Right lung (tissue), 10 donors: ENCODE measurements at places on chromosomes 12 and 14. TPM values are rescaled to one million over a fixed set of nuclear protein-coding genes. Genes with fewer than 3 reads are reported as not detected.
A peak's percentile ranks its signal among the peaks of the same experiment; 100 is the strongest.

The TSPAN11 gene
- 12.6 TPM for polyA plus RNA-seq

The FAR2 gene
- polyA plus RNA-seq = 7.9 TPM

GRCh38 chr14:29800961-29801360 is 126.7 kb downstream of the PRKD1 start:
- no peak for DNase-seq

DNA sequence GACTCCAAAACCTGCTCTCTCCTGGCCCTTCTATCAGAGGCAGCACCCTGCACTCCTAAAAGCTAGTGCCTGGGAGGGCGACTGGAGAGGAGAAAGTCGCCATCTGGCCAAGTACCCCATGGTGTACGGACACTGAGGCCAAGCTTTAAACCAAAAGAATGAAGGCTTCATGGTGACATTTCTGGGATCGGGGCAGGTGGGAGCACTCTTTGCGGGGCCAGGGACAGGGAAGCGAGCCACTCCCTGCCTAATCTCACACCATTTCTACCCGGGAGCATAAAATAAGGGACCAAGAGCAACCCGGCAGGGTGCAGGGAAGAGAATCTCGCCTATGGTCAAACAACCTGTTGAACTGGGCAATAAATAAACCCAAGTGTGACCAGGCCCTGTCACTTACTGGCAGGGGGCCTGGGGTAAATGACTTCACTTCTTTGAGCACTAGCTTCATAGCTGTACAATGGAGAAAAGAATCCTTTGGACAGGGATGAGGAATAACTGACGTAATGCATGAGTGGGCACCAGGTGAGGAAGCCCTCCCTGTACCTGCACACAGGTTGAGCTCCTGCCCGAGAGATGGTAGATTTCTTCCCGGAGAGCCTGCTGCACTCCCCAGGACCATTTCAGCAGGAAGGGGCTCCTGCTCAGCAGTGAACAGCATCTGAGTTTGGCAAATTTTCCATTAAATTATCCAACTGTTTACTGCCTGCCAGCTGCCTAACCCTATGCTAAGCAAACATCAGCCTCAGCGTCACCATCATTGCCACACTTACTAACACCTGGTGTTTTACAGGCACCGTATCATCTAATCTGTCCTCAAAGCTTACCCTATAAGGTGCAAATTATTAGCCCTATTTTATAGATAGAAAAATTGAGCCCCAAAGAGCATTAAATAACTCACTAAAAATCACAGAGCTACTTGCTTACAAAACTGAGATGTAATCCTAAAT is 2.0 kb downstream of the SERPINA1 start:
- DNase-seq = no peak

The SERPINA12 gene
- not detected for polyA plus RNA-seq

The PRB2 gene
- polyA plus RNA-seq = not detected

The NOS1 gene
- polyA plus RNA-seq = 0.46 TPM

- no peak for DNase-seq
These were observed 18.8 kb downstream of the GNG2 start for GRCh38 chr14:51879170-51879569.

GRCh38 chr14:29222006-29222405 is 455.4 kb downstream of the FOXG1 start:
- no peak for DNase-seq

DNA sequence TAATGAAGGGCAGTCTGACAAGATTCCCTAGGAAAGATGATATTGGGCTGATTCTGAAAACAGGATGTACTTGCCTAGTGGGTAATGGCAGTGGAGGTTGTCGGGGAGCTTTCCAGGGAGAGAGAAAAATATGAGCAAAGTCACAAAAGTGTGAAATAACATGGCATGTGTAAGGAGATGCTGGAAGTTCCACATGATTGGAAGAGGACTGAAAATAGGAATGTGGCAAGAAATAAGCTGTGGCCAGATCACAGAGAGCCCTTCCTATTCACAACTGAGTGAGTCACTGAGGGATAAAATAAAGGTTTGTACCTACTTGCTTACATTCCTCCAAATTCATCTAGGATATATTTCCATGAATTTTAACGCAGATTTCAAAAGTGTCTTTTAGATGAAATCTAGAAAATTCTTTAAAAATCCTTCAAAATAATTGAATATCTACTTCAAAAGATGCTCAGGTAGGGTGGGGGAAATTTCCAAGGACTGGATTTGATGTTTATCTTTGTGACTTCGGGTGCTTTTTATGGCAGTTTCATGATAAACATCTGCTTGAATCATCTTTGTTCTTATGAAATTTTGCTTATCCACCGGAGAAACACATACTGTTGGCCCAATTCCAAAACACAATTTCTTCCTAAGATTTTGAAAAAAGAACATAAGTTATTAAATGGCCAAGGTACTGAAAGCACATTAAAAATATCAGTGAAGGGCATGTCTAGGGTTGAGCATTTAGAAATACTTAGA is 36.3 kb upstream of the SLC2A13 start:
- no peak for DNase-seq

- DNase-seq = no peak
These were observed 169.8 kb downstream of the PRKCH start for GRCh38 chr14:61491224-61491623.

The TDRD9 gene
- polyA plus RNA-seq = 1.6 TPM

The OVCH1 gene
- polyA plus RNA-seq = not detected

The C12orf50 gene
- 0.51 TPM for polyA plus RNA-seq

The ZFYVE21 gene
- 66.8 TPM for polyA plus RNA-seq

DNA sequence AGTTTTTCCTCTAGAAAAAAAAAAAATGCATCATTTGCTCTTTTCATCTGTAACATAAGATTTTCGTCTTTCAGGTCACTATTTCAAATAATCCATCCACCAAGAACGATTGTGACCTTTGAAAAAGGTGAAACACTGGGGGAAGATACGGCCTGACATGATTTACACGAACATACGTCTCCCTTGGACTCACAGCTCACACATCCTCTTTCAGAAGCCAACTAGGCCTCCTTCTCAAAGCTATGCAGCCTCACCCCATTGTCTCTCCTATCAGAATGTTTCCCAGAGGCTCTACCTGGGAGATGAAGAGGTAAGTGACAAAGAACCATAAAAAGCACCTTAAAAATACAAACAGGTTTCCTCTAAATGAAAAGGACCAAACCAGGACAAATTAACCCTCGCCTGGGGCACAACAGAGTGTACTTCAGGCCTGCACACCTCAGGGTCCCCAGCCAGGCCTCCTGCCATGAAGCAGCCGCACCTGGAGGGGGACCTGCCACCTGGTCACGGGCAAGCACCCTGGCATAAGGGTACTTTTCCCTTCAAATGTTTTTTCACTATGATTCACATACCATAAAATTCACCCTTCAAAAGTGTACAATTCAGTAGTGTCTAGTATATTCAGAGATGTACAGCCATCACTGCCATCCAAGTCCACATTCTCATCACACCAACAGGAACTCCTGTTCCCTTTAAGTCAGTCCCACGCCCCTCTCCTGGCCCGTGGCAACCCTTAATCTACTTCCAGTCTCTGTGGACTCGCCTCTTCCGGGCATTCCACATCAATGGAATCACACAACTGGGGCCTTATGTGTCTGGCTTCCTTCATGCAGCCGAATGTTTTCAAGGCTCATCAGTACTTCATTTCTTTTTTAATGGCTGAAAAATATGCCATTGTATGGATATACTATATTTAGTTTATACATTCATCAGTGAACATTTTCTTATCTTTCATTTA is 5.4 kb downstream of the SLC15A4 start:
- no peak for DNase-seq

- DNase-seq = no peak
These were observed 30.3 kb downstream of the EFCAB11 start for GRCh38 chr14:89924268-89924667.

The HOXC4 gene
- 3.2 TPM for polyA plus RNA-seq

DNA sequence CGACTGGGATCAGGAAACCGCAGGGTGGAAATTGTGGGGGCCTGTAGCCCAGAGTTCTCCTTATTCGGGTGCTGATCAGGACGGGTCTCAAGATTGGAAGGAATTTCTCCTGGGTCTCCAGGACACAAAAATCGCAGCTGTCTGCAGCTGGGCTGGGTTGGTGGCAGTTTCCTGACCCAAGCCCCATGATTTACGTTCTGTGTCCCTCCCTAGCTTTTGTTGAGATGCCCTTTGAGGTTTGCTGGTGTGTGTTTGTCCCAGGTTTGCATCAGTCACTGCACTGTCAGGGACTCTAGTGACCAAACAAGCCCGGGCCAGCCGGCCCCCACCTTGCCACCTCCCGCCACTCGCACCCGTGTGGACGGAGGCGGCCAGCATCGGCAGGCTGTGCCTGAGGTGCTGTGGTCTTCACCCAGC is 89.5 kb downstream of the FBXL14 start:
- DNase-seq = no peak

GRCh38 chr12:6423267-6424007 is 21.3 kb upstream of the CD27 start:
- peak; percentile 79 for DNase-seq

The KRT71 gene
- polyA plus RNA-seq = not detected

The AJUBA gene
- 40.6 TPM for polyA plus RNA-seq

DNA sequence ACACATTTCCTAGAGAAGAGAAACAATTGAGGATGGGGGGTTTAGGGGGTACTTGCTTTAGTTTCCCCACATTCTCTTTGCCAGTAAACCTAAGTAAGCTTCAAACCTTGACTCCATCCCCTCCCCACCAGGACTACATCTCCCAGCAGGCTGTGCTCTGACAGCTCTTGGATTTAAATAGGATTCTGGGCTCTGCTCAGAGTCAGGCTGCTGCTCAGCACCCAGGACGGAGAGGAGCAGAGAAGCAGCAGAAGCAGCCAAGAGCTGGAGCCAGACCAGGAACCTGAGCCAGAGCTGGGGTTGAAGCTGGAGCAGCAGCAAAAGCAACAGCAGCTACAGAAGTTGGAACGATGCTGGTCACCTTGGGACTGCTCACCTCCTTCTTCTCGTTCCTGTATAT is 20.6 kb downstream of the RDH12 start:
- DNase-seq = peak; percentile 30

GRCh38 chr14:34926552-34926951 is 51.4 kb upstream of the BAZ1A start:
- DNase-seq = no peak

DNA sequence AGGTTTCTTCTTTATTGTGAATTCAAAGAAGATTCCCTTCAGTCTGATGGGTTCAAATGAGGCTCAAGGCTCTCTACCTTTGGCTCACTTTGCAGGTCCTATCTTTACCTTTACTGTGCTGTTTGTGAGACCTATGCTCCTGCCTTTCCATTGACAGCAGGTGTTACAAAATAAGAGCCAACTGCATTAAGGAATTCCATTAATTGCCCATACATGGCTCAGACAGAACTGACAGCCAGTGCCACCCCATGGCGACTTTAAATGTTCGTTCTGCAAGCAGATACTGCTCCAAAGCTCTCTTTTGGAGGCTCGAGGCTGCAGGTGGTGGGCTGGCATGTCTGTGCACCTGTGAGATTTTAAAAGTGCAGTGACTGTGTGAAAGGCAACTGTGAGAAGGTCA is 44.7 kb downstream of the RBM19 start:
- DNase-seq = no peak

- DNase-seq = no peak
These were observed 168.3 kb downstream of the DAD1 start for GRCh38 chr14:22420598-22421186.

DNA sequence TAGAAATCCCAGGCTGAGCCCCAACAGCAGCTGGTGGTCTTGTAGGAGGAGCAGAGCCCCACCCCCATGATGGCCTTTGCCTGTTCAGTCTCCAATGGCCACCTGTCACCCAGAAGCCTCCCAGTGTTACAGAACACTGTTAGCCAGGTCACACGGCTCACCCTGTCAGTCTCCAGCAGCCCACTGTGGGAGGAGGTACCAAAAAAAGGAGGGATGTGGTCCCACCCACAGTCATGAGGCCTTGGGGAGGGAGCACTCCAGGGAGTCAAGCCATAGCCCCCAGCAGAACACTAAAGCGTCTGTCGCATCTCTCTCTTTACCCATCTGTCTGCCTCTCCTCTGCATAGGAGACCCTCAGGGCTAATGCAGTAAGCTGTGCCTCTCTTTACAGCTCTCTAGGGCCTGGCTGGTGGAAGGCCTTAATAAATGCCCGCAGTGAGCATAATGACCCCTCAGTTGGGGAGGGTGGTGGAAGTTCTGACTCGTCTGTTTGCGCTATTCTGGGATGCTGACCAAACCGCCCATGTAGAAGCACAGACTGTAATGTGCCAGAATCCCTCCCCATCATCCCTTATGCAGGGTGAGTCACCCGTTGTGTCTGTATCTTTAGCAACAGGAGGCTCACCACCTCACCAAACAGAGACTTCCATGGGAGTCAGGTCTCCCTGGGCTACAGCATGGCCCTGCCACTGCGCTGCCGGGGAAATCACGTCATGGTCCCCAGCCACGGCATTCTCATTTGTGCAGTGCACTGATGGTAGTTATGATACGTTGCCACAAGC is 14.6 kb downstream of the C14orf132 start:
- DNase-seq = no peak

The CARMIL3 gene
- 0.99 TPM for polyA plus RNA-seq
